ENCODE measurements at places on chromosomes 1 and 21.
A peak's percentile ranks its signal among the peaks of the same experiment; 100 is the strongest.

- no peak for DNase-seq
Measured at GRCh38 chr1:3908886-3909517, 8.9 kb upstream of the C1orf174 start.

GRCh38 chr1:78570539-78570938 lies 49.7 kb upstream of the IFI44L start:
- no peak for DNase-seq

- DNase-seq, result no peak
Measured at GRCh38 chr1:163063610-163064009, 5.6 kb upstream of the RGS4 start.

DNA sequence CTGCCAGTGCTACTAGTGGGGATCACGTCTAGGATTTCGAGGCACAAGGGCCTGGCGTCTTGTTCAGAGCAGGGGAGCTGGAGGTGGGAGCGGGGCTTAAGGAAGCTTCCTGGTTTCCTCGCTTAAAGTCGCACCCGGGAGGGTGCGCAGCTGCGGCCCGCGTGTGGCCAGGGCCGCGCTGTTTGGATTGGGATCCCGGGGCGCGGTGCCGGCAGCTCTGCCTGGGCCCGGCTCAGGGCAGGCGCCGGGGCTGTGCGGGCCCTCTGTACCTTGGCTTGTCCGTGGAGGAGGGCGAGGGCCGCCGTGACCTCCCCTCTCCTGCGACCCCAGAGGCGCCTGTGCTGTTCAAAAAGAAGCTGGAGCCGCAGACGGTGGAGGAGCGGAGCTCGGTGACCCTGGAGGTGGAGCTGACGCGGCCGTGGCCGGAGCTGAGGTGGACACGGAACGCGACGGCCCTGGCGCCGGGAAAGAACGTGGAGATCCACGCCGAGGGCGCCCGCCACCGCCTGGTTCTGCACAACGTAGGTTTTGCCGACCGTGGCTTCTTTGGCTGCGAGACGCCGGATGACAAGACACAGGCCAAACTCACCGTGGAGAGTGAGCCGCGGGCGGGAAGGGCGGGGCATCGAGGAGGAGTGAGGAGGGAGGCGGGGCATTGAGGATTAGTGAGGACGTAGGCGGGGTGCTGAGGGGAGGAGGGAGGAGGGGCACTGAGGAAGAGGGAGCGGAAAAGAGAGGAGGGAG lies 67.8 kb downstream of the OBSCN start:
- peak; percentile 88 for DNase-seq

DNA sequence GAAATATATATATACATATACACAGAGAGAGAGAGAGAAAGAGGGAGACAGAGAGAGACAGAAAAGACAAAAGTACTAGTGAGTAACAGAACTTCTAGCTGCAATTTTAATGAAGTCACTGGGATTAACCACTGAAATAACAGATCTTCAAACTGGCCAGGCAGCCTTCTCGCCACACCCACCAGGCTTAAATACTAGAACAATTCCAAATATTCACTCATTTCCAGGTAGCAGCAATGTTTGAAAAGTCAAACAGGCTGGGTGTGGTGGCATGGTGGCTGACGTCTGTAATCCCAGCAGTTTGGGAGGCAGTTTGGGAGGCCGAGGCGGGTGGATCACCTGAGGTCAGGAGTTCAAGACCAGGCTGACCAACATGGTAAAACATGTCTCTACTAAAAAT lies 5.2 kb downstream of the PRDX1 start:
- DNase-seq, result no peak

- no peak for DNase-seq
Measured at GRCh38 chr1:19079541-19080472, 123.3 kb upstream of the IFFO2 start.

DNA sequence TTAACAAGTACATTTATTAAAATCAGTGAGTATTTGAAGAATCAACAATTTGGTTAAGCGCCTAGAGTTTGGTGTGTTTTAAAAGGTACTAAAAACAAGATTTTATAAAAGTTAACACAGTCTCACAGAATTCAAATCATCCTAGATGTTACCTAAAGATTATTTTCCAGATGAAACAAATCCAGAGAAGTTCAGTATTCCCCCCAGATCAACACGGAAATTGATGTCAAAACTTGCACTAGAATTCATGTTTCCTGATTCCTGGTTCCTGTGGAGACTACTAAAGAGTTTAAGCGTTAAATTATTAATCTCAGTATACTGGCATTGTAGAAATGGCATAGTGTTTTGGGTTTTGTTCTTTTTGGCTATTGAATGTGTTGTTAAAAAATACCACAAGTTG lies 1.4 kb downstream of the PTBP2 start:
- no peak for DNase-seq

DNA sequence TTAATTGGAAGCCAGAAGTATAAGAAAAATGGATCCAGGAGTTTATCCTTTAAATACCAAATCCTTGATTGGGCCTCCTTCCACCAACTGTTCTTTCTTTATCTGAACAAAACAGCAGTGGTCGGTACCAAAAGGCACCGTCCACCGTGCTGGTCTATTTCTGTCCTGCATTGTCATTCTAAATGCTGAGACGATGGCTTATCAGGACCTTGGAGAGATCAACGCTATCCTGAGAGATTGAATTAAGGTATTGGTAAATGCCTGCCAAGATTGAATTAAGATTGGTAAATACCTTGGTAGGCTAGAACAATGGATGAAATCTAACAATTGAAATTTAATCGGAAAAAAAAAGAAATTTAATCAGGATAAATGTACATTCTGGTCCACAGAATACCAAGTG lies 73.4 kb upstream of the SOD1 start:
- no peak for DNase-seq

DNA sequence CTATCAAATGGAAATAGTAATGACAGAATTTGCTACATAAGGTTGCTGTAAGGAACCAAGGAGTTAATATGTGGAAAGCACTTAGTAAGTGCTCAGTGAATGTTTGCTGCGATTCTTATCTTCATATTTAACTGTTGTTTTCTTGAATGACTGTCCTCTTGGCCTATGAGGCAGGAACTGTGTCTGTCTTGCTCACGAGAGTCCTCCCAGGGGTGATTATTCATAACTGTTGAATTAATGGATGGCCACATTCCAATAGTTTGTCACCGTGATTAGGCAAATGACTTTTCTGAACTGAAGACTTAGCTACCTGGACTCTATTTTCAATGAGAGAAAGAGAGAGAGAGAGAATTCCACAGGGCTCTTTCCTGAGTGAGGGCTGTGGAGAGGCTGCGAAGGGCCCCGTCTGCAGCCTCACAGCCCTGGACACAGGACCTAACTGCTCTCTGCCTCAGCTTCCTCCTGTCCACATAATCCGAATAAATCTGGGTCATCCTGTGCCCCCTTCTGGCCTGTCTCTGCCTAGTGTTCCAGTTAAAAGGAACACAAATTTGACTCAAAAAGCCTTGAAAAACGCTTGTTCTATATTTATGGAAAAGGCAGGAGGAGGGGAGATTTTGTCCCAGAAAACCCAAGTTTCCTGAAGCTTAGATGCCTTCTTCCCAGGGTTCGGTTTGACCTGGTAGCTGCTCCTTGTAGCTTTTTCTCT lies 8.5 kb downstream of the EDN2 start:
- no peak for DNase-seq

GRCh38 chr1:163035446-163036249 lies 33.5 kb upstream of the RGS4 start:
- DNase-seq, result no peak

DNA sequence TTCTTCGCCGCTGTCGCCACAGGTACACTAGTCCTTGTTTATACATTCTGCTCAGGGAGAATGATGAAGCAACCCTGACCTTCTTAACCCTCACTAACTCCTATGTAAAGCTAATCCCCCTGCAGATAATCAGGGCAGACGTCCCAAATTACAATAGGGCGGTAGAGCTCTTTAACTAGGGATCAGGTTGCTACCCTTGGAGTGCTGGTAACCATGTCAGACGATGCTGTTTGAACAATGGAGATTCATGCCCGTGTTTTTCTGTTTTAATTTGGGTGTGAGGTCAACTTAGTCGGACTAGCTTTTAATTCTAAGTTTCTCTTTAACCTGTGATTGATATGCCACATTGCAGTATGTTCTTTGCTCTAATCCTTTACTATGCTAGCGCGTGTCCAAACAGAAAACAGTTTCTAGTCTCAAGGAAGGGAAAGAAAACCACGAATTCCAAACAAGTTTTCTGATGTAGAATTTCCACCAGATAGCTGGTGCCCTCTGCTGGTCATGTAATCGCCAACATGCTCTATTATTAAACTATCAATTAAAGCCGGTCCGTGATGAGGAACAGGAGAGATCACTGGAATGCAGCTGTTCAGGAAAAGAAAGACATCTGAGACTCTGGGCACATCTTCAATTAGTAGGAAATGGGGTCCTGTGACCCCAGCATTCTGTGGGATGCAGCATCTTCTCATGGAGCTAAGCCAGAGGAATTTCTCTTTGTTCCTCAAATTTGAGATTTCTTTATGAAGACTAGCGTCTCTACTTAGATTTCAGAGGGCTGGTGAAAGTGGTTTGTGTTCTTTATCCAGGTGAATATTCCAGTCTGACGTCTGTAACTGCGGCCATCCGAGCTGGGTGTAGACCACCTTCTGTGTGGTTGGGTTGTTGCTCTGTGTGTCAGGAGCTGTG lies 18.3 kb upstream of the VAMP3 start:
- DNase-seq, result peak; percentile 37

DNA sequence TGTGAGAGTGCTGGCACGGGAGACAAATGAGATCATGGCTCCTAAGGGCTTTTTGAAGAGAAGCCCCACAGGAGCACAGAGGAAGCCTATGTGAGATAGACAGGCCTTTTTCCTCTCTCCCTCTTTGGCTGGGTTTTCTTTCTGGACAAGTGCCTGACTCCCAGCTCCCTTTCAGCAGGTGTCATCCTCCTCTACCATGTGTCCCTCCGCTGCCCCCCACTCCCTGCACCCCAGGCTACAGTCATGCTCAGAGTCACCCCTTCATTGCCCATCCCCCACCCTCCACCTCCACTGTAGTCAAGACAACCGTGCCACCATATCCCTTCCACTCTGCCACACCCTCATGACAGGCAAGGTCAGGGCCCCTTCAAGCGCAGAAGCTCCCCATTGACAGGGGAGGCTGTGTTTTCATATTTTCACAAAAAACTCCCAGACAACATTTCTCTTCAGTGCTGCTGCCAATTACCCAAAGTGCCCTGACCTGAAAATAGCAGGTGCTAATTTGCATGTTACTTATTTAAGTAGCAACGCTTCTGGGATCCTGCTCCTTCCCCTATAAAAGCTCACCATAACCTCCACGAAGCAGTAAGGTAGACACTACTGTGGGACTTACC lies 92.1 kb upstream of the IPO9 start:
- no peak for DNase-seq

Measured in left ventricle myocardium inferior (tissue), 1 donor.